8988T (cell line): ENCODE measurements at places on chromosomes 16 and 17.

- DNase-seq: no peak
These were observed 10.9 kb downstream of the SLC43A2 start for GRCh38 chr17:1617620-1618174.

- no peak for DNase-seq
These were observed 111.7 kb downstream of the IRF8 start for GRCh38 chr16:86010680-86011141.

DNA sequence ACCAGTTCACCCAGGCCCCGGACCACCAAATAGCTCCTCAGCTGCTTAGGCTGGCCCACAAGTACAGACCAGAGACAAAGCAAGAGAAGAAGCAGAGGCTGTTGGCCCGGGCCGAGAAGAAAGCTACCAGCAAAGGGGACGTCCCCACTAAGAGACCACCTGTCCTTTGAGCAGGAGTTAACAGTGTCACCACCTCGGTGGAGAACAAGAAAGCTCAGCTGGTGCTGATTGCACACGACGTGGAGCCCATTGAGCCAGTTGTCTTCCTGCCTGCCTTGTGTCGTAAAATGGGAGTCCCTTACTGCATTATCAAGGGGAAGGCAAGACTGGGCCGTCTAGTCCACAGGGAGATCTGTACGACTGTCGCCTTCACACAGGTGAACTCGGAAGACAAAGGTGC is 15.4 kb downstream of the FOXF1 start:
- no peak for DNase-seq

DNA sequence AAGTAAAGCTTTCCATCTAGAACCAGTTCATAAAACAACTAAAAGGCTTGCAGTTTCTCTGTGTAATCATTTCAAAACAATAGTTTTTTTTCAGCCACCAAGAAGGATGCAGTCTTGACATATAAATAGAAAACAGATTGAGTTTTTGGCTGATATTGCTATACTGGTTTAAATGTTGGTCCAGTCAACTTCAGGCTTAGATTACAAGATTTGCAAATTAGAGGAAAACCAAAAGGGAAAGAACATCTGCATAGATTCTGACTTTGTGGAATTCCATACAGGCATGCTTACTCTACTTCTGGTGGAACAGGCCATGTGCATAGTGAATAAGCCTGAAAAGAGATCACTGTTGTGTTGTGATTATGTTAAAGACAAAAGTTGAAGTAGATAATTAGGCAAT is 150.3 kb downstream of the BCAS3 start:
- no peak for DNase-seq

DNA sequence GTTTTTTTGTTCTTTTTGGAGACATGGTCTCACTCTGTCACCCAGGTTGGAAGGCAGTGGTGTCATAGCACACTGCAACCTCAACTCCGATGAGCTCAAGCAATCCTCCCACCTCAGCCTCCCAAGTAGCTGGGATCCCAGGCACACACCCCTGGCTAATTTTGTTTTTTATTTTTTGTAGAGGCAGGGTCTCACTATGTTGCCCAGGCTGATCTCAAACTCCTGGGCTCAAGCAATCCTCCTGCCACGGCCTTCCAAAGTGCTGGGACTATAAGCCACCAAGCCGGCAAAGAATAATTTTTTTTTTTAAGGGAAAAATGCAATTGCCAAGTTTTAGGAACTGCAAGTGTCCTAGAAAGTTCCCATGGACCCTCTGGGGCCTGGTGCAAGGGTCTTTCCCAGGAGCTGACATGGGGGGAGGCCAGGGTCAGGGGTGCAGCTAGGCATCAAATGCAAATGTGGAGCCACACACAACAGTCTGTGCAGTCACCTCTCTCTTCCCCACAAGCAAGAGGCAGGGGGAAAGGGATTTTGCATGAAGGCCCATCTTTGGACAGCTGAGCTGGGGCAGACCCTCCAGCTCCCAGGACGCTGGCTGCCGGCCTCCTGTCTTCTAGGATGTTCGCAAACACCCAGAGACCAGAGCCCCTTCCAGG is 20.1 kb upstream of the BCAR1 start:
- no peak for DNase-seq

DNA sequence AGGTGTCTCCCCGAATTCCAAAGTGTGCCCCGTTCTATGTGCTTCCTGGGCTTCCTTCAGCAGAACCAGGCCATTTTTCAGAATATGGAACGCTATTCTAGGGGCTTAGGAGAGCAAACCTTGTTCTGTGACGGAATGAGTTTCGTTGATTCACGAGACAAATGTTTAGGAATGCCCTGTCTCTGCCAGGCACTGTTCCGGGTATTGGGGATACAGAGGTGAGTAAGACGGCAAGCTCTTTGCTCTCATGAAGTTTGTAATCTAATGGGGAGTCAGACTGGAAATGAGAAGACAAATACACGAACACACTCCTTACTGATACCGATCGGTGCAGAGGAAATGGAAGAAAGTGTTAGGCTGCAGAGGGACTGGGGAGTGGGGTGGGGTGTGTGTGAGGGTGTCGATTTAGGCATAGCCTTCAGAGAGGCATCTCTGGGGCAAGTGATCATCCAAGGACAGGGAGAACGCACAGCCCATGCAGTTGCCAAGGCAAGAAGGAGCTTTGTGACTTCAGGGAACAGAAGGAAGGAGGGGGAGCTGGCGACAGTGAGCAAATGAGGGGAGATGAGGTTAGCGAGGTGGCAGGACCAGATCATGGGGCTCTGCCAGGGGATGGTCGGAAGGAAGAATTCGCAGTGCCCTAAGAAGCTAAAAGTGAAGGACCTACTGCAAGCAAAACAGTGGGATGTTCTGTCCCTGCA is 189.6 kb downstream of the MSI2 start:
- DNase-seq: no peak

- DNase-seq: no peak
These were observed 1.3 kb downstream of the DGKE start for GRCh38 chr17:56835264-56835585.

- no peak for DNase-seq
These were observed 54.3 kb downstream of the NLK start for GRCh38 chr17:28096756-28097155.

- no peak for DNase-seq
These were observed 24.9 kb upstream of the ADAMTS18 start for GRCh38 chr16:77459534-77460254.

DNA sequence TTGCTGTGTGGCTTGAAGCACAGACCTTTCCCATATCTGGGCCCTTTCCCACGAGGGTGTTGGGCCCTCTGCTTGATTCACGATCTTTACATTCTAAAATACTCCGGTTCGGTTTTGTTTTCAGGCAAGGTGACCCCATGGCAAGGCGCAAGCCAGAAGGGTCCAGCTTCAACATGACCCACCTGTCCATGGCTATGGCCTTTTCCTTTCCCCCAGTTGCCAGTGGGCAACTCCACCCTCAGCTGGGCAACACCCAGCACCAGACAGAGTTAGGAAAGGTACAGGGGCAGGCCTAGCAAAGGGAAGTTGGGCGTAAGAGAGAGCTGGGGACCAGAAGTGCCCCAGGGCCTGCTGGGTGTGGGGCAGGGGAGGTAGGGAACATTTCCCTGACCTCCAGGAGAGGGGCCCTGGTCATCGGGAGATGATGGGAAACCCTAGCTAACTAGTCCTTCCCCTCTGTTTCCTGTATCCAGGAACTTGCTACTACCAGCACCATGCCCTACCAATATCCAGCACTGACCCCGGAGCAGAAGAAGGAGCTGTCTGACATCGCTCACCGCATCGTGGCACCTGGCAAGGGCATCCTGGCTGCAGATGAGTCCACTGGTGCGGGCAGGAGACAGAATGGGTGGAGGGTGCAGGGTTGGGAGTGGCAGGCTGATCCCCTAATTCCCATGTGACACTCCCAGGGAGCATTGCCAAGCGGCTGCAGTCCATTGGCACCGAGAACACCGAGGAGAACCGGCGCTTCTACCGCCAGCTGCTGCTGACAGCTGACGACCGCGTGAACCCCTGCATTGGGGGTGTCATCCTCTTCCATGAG is 1.4 kb downstream of the ALDOA start:
- DNase-seq: no peak

GRCh38 chr17:15291674-15292361 is 26.7 kb upstream of the PMP22 start:
- no peak for DNase-seq

- no peak for DNase-seq
These were observed 235.2 kb downstream of the C16orf78 start for GRCh38 chr16:49608779-49609178.

GRCh38 chr17:39769974-39770587 is 32.3 kb downstream of the GRB7 start:
- DNase-seq: no peak

- no peak for DNase-seq
These were observed 12.8 kb upstream of the PCTP start for GRCh38 chr17:55737976-55738501.

GRCh38 chr16:84593825-84594724 is 23.8 kb downstream of the COTL1 start:
- no peak for DNase-seq

DNA sequence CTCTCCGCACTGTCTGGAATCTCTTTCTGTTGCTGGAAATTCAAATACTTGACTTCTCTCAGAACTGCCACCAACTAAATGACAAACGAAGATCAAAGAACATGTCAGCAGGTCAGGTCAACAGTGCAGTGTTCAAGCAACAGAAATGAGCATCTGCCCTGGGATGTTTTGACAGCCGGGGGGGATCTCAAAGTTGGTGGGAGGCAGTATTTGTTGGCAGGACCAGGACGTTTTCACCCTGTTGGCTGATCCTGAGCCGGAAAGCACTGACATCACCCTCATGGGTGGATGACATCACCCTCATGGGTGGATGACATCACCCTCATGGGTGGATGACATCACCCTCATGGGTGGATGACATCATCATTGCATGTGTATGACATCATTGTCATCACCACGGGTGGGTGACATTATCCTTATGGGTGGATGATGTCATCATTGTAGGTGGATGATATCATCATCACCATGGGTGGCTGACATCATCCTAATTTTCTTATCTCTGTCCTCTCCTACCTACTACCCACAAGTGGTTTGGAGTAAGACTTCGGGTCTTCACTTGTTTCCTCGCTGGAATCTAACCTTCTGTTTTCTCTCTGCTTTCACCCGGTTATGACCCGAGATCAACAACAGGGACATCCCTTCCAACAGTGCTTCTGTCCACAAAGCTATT is 18.9 kb downstream of the DNAH17 start:
- no peak for DNase-seq

- peak; percentile 83 for DNase-seq
These were observed 822 bp upstream of the ZSCAN10 start for GRCh38 chr16:3099732-3100499.

DNA sequence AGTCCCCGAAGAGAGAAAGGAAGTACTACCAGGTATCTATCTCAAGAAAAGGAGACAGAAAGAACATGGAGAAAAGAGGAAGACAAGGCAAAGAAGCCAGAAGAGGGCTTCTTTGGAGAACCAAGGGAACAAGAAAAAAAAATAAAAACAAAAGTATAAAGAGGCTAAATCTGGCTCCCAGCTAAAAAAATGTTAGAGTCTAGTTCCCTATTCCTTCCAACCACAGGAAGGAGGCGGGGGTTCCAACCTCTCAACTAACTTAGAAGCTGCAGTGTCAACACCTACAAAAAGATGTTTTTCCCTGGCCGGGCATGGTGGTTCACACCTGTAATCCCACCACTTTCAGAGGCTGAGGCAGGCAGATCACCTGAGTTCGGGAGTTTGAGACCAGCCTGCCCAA is 13.4 kb downstream of the UTP6 start:
- no peak for DNase-seq

- peak; percentile 6 for DNase-seq
These were observed 105.9 kb downstream of the METRNL start for GRCh38 chr17:83185023-83186002.

- DNase-seq: no peak
These were observed 23.4 kb downstream of the SMURF2 start for GRCh38 chr17:64638552-64639203.

DNA sequence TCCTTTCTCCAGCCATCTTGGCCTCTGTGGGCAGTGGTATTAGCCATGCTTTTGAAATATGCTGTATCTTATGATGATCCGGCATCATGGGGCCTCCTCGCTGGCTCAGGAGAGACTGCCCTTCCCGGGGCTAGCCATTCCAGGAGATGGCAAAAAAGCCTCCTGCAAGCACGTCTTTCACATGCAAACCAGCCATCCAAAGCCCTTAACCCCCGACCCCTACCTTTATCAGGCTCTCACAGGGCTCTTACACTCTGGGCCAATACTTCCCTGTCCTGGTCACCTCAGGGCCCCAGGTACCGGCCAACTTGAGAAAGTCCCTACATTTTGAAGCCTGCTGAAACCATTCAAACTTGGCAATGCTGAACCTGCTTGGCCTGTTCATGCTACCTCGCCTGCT is 36.4 kb downstream of the MYH13 start:
- DNase-seq: no peak

GRCh38 chr16:24850289-24850938 is 4.7 kb downstream of the SLC5A11 start:
- DNase-seq: no peak

GRCh38 chr17:75738218-75738802 is 17.1 kb downstream of the ITGB4 start:
- DNase-seq: no peak

GRCh38 chr17:48044851-48045250 is 3.3 kb upstream of the NFE2L1 start:
- no peak for DNase-seq

DNA sequence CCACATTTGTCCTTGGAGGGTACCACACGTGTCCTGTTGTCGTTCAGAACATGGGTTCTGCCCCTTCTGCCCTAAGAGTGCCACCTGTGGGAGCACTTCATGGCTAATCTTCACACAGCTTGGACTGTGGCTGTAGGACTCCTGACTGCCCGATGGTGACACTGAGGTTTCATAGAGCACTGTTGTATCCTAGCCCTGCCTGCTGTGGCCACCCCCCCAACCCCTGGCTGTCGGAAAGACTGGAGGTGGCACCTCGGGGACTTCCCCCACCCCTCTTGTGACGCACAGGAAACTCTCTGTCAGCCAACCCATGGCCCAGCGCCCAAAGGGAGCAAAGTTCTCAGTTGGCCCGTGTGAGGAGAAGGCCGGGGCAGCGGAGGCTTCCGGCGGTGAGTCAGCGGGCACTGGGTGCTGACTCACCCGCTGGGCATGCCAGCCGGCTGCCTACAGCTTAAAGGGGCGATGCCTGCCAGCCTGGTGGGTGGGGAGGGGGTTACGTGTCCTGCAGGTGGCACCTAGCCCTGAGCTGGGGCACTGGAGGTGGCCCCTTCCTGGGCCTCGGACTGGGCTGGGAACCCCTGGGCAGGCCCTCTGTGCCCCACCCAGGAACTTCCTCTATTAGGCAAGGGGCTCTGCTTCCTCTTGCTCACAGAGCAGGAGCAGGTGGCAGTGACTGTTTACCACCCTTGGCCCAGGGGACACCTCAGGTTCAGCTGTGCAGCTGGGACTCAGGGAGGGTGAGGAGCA is 3.4 kb downstream of the MAP2K3 start:
- DNase-seq: peak; percentile 95

GRCh38 chr17:10309003-10309974 is 63.5 kb downstream of the MYH13 start:
- DNase-seq: no peak

- DNase-seq: no peak
These were observed 56.1 kb upstream of the TOX3 start for GRCh38 chr16:52603015-52603414.

GRCh38 chr17:73232587-73233373 is 28.9 kb downstream of the CPSF4L start:
- no peak for DNase-seq

GRCh38 chr16:55506708-55507107 is 2.2 kb upstream of the LPCAT2 start:
- DNase-seq: no peak
